ENCODE measurements at places on chromosomes 4 and X.

DNA sequence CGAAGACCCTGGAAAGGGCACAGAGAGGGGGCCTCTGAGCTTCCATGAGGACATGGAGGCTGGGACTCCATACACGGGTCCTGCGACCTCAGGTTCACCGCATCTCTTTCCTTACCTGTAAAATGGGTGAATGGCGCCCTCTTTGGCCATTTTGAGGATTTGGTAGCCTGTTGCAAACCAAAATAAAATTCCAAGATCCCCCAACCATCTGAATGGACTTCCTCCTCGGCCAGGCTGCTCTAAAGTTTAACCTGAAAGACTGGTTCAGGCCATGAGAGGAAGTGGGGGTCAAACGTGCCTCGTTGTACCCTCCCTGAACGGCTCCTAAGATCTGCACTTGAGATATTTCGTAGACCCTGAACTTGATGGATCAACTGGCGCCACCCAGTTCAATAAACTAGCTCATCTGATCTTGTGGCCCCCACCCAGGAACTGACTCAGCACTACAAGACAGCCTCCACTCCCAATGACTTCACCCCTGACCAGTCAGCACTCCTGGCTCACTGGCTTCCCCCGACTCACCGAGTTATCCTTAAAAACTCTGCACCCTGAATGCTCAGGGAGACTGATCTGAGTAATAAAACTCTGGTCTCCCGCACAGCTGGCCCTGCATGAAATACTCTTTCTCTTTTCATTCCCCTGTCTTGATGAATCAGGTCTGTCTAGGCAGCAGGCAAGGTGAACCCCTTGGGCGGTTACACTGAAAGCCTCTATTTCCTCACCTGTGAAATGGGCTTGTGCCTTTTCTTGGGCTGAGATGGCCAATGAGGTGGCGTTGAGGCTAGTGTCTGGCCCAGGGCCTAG, 32.9 kb upstream of the GPR78 start:
- no peak for DNase-seq

GRCh38 chrX:1582686-1583437, 8.5 kb upstream of the AKAP17A start:
- DNase-seq: no peak

DNA sequence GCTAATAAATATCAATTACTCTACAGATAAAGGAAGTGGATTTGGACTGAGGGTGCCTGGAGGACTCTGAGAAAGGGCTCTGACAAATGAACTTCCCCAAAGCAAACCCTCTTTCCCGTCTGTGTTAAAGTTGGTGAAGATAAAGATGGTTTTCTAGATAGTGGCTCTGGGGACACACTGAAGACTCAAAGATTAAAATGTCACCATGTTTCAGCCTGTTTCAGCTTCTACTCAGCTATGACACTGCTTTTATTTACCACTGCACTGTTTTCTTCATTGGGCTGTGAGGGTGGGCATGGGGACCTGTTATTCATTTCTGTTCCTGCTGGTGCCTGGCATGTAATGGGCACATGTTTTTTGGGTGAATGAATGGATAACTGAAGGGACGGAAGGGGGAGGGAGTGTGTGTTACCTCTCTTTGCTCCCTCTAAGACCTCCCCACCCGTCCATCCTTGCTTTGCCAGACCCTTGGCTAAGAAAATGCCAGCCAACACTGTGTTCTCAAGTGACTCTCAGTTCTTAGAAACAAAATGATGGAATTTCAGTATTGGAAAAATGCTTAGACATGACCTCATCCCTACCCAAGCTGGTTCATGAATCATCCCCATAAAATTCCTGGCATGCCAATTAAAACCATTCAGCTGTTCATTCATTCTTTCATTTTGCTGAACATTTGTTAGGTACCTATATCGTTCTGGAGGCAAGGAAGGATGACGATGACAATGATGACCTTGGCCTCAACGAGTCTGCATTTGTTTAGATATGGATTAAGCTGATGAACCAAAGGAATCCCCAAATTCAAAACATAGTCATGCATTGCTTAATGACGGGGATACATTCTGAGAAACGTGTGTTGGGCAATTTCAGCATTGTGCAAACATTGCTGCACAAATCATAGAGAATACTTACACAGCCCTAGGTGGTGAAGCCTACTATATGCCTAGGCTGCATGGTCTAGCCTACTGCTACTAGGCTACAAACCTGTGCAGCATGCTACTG, 13.4 kb upstream of the STK32B start:
- DNase-seq: peak; percentile 69

- DNase-seq: no peak
Measured at GRCh38 chr4:151257704-151258103, 19.3 kb upstream of the PRSS48 start.

DNA sequence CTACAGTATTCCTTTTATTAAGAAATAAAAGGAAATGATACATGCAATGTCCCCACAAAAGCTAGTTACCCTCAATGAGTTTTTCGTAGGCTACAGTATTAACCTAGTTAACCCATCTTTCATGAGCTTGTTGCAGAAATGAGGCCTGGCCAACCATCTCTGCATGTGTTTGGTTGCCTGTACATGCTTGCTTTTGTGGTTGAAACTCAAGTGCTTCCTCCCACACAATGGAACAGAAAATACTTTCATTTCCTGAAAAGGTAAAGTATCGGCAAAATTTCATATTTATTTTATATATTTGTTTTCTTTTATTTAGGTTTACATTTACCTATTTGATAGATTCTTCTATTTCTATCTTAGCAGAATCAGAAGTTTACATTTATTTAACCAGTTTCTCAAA, 214.6 kb upstream of the FAM241A start:
- DNase-seq: no peak

DNA sequence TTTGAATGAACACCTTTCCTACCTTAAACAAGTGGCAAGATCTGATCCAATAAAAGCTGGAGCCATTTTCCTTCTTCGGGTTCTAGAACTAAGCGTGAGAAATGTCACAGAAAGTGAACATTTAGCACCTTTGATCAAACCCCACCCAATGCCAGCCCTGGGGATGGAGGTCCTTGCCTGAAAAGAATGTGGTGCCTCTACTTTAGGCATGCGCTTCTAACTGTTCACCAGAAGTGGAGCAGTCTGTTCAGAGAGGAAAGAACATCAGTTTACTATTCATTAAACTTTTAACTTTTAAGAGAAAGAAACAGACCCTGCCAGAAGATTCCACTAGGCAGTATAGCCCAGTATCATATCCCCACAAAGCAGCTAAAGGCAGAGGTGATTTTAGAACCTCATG, 75.9 kb downstream of the INTS12 start:
- DNase-seq: no peak

DNA sequence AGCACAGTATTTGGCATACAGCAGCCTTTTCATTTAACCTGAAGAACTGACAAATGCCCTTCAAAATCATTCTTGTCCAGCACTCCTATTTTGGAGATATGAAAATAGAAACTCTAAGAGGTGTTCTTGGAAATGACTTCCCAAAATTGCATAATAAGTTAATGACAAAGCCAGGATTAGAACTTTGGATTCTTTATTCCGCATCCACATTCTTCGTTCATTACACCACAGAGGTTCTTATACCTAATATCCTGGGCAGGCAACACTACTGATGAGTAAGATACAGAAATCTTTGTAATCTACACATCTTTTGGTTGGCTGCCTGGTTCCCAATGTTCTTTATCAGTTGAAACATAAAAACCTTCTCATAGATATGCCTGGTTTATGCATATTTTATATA, 5.9 kb downstream of the COL25A1 start:
- DNase-seq: no peak

DNA sequence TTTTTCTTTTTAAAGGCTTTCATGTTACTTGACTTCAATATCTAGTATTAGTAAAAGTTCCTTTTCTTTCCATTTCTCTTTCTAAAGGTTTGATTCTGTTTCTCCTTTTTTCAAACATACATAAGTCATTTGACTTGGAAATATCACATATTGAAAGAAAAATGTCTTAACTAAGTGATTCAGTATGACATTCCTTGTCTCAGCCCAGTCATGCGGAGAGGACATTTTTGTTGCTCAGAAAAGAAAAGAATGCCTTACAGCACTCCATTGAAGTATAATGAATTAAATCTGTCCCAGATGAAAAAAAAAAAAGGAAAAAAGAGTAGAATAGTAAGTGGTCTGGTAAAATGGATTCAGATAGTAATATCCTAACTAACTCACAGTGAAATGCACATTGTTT, 466.1 kb downstream of the ADGRL3 start:
- no peak for DNase-seq

DNA sequence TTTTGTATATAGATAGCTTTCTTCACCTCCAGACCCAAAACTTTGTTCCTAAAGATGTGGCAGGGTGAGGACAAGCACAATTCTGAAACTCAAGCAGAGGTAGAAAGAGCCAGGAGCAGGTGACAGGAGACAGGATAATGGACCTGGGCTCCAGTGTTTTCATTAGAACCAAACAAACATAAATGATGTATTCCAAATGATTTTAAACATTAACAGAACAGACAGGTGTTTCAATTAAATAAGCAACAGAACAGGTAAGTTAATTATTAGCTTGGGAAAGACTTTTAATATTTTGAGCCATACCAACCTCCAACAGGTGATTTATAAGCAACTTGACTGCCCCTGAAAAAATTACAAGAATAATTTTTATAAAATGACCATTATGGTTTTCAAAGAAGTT, 459.4 kb upstream of the LCORL start:
- no peak for DNase-seq

- DNase-seq: no peak
Measured at GRCh38 chrX:107480272-107480671, 30.8 kb downstream of the FRMPD3 start.

GRCh38 chrX:11481035-11481434, 184.7 kb downstream of the ARHGAP6 start:
- no peak for DNase-seq

GRCh38 chr4:73600954-73601353, 19.3 kb downstream of the RASSF6 start:
- no peak for DNase-seq
